ENCODE measurements at places on chromosomes 7 and 10.

GRCh38 chr7:148701414-148701813, 2.7 kb downstream of the CUL1 start:
- DNase-seq: no peak

DNA sequence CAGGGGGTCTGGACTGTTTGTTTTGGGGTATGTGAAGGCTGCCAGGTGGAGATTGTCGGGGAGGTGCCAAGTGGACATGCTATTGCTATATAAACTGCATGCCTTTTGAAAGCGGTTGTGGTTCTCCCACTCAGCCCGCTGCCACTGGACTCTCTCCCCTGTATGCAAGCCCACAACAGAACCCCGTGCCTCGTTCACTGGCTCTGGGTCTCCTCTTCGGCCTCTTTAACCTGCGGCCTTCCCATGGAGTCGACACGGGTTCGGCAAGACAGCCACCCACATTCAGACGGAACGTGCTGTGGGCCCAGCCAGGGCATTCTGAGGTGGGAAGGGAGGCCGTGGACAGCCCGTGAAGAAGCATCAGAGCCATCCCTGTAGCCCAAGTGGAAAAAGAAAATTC, 50.3 kb downstream of the SVIL start:
- no peak for DNase-seq

DNA sequence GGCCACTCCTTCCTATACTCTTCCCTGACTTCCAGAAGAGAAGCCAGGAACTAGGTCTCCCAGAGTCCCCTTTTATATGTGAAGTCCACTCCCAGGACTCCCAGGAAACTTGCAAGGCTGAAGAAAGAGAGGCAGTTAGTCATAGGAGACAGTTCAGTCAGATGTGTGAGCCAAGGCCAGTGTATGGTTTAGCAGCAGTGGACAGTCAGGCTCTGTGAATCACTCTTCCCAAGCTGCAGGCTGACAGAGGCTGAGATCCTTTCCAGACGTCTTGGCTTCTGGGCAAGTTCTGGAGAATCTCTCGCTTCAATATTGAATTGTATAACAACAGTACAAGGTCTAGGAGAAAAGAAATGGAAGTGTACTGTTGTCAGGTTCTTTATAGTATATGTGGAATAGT, 26.9 kb downstream of the BLVRA start:
- DNase-seq: peak; percentile 88

GRCh38 chr10:125147971-125148439, 12.4 kb downstream of the CTBP2 start:
- DNase-seq: no peak

DNA sequence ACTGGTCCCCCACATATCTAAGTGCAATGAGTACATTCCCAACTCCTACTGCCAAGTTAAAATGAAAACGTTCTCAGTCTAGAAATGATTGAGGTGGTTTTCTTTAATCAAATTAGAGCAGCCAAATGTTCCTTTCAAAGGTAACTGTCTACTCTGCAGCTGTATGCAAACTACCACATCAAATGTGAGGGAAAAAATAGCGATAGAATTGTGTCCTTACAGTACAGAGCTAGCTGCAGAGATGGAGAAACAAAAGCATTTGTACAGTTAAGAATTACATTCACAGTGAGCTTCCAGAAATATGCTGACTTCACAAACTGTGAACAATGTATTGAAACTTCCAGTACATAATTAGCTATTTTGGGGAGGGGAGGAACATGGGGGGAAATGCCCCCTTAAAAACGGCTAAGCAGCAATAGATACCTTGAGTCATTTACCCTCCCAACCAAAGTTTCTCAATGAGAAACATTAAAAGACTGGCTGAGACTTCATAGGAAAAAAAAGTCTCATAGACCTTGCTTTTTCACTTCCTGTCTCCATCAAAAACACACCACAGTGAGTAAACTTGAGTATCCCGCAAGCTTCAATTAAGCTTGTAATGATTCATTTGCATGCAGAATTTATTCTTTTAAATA, 22.9 kb downstream of the CDK6 start:
- no peak for DNase-seq

DNA sequence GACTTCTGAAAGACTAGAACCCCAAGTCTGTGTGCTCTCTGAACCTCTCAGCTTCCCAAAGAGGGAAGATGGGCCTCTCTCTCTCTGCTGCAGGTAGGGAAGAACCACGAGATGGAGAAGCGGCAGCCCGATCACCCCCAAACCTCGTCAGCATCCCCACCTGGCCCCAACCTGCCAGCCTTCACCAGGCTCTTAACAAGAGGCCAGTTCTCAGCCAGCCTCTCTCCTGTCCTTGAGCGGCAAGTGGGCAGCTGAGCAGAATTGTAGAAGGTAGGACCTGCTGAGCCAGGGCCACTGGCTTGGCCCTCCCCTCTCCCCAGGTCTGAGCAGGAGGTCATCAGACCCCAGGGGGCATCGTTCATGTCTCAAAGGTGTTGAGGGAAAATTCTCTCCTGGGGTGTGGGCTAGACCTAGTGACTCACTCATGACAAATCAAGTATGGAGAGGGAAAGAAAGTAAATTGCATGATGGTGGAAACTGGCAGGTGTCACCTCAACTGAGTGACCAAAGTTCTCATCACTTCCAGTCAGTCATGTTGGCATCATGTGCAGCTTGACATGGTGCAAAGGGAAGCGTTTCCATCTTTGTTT, 92.0 kb upstream of the GPR26 start:
- no peak for DNase-seq

DNA sequence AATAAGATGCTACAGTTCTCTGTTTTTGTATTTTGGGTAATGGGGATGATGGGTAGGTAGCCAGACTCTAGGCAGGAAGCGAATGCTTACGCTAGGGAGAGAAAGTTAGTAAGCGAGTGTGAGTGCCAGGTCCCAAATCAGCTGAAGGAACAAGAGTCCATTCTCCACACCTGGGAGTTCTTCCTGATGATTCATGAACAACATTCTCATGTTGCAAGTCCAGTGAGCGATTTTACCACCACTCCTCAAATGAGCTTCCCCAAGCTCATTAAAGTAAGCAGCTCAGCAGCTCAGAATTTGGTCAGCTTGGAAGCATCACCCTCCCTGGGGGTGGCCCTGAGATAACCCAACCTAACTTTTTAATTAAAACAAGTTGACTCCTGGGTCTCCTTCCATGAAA, 27.3 kb downstream of the SH3PXD2A start:
- no peak for DNase-seq

DNA sequence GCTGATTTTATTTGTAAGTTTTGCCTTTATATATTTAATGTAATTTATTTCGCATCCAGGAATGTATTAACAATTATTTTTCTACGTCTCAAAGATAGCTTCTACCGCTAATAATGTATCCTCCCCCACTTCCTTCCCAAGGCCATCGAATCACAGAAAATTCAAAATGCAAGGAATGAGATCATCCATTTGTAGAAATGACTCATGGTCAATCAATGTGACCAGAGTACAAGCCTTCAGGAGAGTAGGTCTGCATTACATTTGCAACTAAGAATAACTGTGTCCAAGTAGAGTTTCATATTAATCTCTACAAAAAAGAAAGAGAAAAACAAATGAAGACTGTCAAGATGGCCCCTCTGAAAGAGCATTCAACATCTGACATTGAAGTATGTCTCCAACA, 205.9 kb upstream of the PHF14 start:
- DNase-seq: no peak

- DNase-seq: peak; percentile 87
Measured at GRCh38 chr10:29535012-29535777, 99.6 kb downstream of the SVIL start.

GRCh38 chr7:106731646-106732444, 70.9 kb upstream of the CCDC71L start:
- no peak for DNase-seq

DNA sequence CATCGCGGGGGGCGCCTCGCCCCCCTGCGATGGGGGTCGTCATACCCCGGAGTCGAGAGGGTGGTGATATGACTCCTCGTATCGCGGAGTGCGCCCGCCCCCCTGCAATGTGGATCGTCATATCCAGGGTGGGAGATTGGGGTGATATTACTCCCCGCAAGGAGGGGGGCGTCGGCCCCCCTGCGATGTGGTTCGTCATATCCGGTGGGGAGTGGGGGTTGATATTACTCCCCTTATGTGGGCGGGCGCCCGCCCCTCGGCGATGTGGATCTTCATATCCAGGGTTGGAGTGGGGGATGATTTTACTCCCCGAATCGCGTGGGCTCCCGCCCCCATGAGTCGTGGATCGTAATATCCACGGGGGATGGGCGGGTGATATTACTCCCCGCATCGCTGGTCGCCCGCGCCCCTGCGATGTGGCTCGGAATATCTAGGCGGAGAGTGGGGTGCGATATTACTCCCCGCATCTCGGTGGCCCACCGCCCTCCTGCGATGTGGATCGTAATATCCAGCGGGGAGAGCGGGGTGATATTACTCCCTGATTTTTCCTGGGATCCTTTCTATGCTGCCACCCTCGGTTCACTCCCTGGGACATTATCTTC, 36.9 kb downstream of the MEIG1 start:
- DNase-seq: no peak

DNA sequence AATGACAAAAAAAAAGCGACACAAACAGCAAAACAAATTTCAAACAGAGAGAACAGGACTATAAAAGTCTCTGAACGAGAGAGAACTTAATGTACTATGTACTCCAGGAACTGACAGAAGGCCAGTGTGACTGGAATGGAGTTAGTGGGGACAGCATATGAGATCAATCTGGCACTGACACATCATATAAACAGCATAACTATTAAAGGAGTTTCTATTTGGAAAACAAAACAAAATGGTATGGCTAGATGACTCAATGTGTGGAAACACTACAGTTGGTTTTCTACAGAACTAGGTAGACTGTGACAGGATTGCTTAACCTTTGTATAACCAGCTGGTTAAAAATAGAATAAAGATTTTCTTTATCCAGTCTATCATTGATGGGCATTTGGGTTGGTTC, 232.9 kb upstream of the KAT6B start:
- DNase-seq: peak; percentile 69

DNA sequence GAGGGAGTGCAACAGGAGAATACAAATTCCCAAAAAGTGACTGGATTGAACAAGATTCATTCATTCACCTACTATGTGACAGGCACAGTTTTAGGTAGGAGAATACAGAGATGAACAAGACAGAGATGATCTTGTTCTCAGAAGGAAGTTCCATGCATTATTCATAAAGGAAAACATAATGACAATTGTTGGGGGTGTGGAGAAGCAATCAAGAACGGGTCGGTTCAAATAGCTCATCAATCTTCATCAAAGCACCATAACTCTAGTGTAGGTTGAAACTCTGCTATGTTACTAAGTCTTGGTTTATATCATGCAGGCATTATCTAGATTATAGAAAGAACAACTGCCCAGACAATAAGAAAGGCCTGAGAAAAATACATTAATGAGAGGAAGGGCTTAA, 243.7 kb downstream of the DGKI start:
- DNase-seq: no peak

DNA sequence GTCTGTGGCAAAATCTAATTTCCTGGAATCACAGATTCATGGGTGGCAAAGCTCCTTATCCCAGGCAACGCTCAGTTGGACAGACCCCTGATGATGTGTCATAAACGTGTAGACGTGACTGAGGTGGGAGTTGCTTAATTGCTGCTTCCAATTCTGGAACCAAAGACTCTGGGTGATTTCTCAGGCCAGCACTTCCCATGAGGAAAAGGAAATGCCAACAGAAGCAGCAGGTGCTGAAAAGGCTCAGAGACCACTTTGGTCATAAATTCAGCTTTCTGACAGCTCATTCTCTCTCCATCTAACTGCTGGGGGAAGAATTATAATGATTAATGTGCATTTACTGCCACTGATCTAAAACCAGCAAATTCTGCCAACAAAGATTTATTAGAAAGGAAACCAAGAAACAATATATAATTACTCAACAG, 88.7 kb downstream of the OSBPL3 start:
- DNase-seq: no peak

- peak; percentile 10 for DNase-seq
Measured at GRCh38 chr7:134548877-134549276, at the start of gene AKR1B15. Gene AKR1B15, plus strand, starts transcription at chr7:134549110. Its CDS starts 15,510 bp downstream, at chr7:134564620.

- no peak for DNase-seq
Measured at GRCh38 chr10:59831658-59832503, 74.5 kb downstream of the CCDC6 start.

GRCh38 chr7:159026271-159027055, 118.2 kb downstream of the VIPR2 start:
- DNase-seq: no peak

GRCh38 chr7:128911423-128912031, 1.0 kb upstream of the KCP start:
- no peak for DNase-seq

DNA sequence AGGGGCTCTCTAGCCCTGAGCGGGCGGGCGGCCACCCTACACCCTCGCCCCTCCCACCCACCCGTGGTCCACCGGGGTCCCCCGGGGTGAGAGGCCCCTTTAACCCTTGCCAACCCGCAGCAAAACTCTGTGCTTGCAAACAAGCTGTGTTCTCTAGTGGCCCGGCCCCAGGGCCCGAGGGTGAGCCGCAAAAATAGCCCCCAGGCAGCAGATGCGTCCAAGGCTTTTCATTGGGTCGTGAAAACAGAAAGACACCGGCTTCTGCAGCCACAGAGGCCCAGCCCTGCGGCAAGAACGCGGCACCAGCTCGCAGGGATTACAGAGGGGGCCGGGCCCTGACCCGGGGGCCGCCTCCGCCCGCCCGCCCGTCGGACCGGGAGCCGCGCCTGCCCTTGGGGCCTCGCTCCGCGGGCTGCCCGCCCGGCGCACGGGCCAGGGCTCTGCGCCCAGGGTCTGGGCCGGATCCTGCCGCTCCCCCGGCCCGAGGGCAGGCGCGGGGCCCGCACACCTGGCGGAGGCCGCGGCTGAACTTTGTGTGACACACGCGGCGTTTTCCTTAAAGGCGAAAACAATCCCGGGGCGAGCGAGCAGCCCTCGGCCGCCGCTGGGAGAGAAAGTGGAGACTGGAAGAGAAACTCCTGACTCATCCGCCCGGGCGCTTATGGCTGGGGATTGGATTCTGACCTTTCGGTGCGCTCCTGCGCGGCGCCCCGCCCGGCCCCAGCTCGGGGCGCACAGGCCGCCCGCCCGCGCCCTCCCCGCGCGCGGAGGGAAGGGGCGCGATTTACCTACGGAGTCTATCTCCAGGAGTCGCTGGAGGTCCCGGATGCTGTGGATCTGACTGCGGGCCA, 2.8 kb downstream of the PDGFA start:
- DNase-seq: peak; percentile 75

- no peak for DNase-seq
Measured at GRCh38 chr7:139041378-139042085, 5.7 kb upstream of the ZC3HAV1L start.

DNA sequence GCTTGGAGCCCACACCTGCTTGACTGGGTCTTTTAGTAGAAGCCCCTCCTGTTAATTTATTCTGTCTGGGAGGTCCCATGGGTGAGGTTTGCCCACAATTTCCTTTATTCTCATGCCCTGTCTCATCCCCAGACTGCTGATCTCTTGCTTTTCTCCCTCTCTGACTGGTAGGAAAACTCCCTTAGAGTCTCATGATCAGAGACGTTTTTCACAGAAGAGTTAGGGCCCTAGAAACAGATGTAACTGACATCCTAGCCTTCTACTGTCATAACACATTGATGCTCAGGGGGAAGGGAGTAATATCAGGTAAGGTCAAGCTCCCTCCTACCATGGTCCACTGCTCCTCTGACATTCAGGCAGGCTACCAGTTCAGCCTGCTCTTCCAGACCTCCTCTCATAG, 43.7 kb upstream of the WASL start:
- no peak for DNase-seq

- peak; percentile 69 for DNase-seq
Measured at GRCh38 chr7:80147543-80148391, 13.1 kb downstream of the GNAI1 start.

- DNase-seq: no peak
Measured at GRCh38 chr10:108252771-108253170, 1088.3 kb upstream of the SORCS1 start.

- DNase-seq: no peak
Measured at GRCh38 chr10:21099291-21100062, 202.4 kb upstream of the NEBL start.

GRCh38 chr7:10672186-10672585, 301.5 kb upstream of the PHF14 start:
- no peak for DNase-seq
